Left hindlimb (tissue), 1 donor: ENCODE measurements at places on chromosomes 12 and 14.

- DNase-seq, result no peak
Measured at GRCh38 chr14:62002642-62003041, 240.4 kb downstream of the SNAPC1 start.

DNA sequence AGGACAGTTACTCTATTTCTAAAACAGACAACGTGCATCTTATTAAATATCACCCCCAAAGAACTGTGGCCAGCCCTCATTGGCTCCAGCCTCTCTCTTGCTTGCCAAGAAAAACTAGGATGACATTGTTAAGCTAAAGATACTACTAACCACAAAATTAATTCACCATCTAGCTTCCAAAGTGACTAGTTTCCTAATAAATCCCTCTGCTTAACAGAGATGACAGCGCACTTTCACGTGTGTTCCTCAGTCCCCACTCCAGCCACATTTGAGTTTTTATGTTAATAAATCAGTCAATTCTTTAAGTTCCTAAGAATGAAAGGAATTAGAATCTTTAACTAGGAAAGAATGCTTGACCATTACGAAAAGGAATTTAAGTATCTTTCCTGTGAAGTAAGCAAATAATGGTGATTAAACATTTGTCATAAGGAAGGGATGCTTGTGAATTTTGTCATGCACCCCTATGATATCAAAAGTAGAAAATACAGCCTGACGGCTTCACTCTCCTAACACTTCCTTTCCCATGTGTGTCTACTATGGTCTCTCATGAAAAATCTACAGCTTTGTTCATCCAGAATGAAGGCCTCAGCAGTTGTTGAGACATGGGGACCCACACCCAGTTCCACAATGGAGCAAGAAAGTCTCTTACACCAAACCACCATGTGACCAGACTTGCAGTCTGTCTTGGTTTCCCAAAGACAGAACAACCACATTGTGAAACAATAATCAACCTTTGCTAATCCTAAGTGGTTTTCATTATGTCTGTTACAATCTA, 8.1 kb downstream of the CORO1C start:
- DNase-seq, result no peak

DNA sequence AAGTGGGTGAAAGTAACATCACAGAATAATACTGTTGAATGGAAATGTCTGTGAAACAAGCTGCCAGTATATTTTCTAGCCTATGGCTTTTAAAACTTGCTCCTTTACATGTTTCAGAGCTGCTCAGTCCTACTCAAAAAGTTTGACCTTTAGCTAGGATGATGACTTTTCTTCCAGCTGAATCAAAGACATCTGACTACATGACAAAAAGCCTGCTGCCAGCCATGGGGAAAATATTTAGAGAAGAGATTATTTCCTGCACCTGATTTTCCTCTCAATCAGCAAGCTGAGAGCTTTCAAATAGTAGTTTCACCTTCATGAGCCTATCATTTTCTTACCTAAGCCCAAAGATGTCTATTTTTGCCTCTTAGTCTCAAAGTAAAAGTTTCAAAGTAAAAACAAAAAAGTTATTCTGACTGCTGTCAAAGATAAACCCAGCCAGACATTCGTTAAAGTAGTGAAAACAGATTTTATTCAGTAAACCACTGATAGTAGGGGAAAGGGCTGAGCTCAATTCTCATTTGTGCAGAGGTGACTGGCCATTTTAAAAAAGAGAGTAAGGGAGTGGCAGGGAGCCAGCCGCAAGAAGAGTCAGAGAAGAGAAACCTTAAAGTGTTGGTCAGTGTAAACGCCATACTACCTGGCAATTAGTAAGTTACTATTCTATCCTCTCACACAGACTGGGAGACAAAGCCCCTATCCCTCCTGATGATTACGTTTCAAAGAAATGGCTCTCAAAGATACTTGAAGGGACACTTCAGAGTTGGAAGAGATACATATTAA, 2.2 kb downstream of the ATP6V1D start:
- no peak for DNase-seq

DNA sequence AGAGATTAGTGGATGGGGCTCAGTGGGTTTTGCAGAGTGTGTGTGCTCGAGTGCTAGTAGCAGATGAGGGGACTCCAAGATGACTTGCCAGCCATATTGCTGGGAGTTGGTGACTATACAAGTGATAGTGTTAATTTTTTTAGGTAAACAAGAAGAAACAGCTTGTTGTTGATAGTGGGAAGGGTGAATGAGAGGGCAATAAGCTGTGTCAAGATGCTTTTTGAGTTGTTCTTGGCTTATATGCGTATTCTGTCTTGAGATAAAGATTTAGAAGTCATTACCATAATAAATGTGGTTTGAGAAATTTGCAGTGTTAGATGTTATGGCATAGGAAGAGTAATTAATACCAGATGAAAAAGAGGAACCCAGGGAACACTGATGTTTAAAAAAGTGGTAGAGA, 75.3 kb downstream of the RCOR1 start:
- DNase-seq, result no peak

DNA sequence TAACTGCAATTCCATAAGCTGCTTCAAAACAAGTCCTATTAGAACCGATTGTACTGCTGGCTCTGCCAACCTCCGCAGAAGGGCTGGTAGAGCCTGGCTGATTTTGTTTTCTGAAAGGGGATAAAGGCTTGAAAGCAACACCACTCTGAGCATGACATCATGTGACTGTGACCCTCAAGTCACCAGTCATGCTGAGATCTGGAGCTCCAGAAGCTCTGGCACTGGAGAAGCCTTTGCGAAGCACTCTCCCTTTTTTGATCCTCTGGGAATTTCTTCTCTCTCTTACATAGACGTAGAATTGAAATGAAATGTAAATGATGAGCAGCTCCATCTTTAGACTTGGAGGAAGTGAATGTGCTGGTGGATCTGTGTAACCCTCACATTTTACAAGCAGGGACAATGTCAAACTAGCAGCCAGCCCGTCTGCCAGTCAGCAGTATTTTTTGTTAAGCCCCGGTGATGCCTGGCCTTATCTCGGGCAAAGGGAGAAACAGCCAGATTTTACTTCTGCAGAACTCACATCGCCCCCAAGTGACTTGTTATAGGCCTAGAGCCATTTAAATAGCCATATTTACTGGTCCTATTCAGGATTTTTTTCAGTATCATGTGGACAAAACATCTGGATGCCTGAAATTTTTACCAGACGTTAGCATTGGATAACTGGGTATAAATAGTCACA, 112.1 kb upstream of the NPAS3 start:
- no peak for DNase-seq

GRCh38 chr12:112341046-112341825, 41.0 kb downstream of the HECTD4 start:
- no peak for DNase-seq

DNA sequence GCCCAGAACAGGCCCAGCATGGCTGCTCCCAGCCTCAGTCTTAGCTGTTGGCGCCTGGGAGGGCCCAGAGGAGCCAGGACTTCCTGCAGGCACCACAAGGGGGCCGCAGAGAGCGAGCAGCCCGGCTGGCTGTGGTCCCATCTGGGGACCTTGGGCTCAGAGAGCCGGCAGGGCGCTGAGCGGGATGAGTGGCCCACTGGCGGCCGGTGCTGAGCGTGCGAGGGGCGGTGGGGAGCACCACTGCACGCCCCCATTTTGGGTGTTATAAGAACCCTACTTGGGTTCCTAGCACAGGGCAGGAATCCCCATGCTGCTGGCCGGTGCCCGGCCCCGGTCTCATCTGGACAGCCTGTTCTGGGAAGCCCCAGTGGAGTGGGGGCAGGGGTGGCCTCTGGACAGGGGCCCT, 25.9 kb upstream of the CRIP2 start:
- DNase-seq, result peak; percentile 72

DNA sequence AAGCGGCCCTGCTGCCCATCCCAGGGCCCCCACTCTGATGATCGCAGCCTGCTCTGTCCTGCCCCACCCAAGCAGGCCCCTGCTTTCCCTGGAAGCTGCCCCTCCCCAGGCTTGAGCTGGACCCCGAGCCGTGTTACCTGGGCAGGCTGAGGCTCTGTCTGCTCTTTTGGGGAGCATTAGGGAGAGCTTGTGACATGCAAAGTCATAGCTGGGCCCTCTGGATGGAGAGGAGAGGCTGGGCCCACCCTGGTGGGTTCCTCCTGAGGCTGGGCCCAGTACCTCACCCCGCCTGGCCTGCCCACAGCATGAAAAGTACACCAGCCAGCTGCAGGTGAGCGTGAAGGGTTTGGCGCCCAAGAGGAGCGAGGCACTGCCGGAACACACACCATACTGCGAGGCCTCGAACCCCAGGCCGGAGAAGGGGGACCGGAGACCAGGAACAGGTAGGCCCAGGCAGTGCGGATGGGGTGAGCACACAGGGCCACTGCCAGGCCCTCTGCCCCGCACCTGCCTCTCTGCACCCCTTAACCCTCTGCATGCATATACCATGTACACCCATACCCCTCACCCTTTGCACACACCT, 15.0 kb downstream of the CEP170B start:
- DNase-seq, result peak; percentile 29

- no peak for DNase-seq
Measured at GRCh38 chr12:132151766-132152410, 7.6 kb downstream of the NOC4L start.
